ENCODE measurements at places on chromosomes 13 and 19.

GRCh38 chr13:52830946-52831345, 17.5 kb downstream of the PCDH8 start:
- DNase-seq = no peak

DNA sequence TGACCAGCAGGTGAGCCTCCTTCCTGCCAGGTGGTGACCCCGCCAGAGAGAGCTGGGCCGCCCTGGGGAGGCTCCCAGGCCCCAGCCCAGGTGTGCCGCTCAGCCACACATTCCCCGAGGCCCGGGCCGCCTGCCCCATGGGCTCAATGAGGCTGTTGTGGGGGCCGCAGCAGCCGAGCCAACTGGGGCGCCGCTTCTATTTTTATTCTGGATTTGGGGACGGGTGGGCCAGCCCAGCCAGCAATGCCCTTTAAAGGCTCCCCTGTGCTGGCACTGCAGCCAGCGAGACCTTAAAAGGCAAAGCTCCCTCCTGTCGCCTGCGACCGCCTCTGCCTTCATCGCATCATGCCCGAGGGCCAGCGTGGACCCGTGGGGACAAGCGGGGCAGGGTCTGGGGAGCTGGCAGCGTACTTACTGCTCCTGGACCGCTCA, 17.7 kb upstream of the CRTC1 start:
- no peak for DNase-seq

DNA sequence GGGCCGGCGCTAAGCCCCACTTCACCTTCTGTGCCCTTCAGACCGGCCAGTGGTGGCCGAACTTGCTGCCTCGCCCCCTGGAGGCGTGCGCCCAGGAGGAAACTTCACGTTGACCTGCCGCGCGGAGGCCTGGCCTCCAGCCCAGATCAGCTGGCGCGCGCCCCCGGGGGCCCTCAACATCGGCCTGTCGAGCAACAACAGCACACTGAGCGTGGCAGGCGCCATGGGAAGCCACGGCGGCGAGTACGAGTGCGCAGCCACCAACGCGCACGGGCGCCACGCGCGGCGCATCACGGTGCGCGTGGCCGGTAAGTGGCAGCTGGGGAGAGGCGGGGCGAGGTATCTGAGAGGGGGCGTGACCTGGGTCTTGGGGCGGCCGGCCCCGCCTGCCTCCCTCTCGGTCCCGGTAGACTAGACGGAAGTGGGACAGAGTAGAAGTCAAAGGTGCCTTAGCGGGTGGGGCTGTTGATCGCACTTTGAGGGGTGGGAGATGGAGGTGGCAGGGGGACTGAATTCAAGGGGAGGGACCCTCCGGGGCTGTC, 5.6 kb downstream of the ICAM5 start:
- DNase-seq = peak; percentile 72

DNA sequence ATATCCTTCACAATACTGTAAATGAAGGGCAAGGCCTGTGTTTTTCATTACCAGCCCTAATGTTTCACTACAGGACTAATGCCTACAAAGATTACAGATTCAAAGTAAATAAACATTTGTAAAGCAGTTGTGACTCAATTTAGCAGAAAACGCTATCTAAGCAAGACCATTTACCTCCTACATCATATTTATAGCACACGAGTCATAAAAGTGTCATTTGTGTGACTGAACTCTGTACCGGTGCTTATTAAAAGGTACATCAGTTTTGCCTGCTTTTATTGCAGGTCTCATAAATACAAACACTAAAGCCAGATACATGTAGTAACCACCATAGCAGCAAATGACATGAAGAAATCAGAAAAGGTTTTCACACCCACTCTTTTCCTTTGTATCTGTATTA, 61.5 kb upstream of the SLC15A1 start:
- no peak for DNase-seq

- peak; percentile 30 for DNase-seq
Measured at GRCh38 chr19:6055013-6055795, 55.1 kb downstream of the RFX2 start.

GRCh38 chr19:30036154-30037129, 94.4 kb downstream of the URI1 start:
- DNase-seq = no peak

- no peak for DNase-seq
Measured at GRCh38 chr13:84933797-84934196, 865.4 kb downstream of the SLITRK6 start.

All from suppressor macrophage (primary cell).